ENCODE measurements at places on chromosomes 6 and 20.

DNA sequence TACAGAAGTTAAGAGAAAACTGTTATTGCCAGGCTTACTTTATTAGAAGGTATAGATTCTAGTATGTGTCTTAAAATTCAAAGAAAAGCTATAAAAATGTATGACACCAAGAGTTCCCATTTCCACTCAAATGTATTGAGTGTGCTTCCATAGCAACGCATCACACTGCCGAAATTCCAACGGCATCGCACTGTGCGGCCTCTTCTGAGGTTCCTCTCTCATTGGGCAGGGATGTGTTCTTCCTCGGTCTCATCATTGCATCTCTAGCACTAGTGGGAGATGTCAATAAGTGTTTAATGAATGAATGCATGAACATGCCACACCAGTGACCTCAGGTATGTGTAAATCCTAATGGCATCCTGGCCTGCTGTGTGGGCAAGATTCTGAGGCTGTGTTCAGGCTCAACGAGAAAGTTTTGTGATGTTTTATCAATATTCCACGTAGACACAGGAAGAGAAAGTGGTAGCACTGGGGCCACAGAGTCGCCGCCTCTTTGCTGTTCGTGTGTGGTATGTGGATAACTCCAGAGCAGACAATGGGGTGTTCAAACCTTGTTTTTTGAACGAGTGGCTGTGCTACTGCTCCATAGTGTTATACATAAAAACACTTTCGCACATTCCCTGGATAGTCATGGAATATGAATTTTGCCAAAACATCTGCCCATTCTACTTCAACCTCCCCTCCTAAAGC lies 171.6 kb downstream of the ADGB start:
- DNase-seq = no peak

- no peak for DNase-seq
Measured at GRCh38 chr6:95587989-95588388, 10.7 kb downstream of the MANEA start.

- DNase-seq = no peak
Measured at GRCh38 chr6:30127238-30128093, 8.5 kb upstream of the TRIM40 start.

GRCh38 chr20:61303675-61304074 lies 51.6 kb downstream of the CDH4 start:
- DNase-seq = no peak

- no peak for DNase-seq
Measured at GRCh38 chr20:32458061-32458836, 100.1 kb downstream of the ASXL1 start.

All from AG04450 (cell line).